Activated CD4-positive, alpha-beta memory T cell treated with anti-CD3 and anti-CD28 coated beads for 36 hours (primary cell): ENCODE measurements at places on chromosomes 1 and 21. TPM values are rescaled to one million over a fixed set of nuclear protein-coding genes. Genes with fewer than 3 reads are reported as not detected.

Gene CTSS
- 39.4 TPM for total RNA-seq

Gene LRRIQ3
- total RNA-seq, result 1.7 TPM

Gene SYT14
- not detected for total RNA-seq

Gene HCRTR1
- not detected for total RNA-seq

Gene ARHGAP30
- 171 TPM for total RNA-seq

Gene KCNJ15
- 0.15 TPM for total RNA-seq

Gene HTR1D
- total RNA-seq, result not detected

Gene HMGCS2
- not detected for total RNA-seq

Gene OR2T33
- not detected for total RNA-seq

Gene LCE1B
- not detected for total RNA-seq

Gene HTR6
- 0.19 TPM for total RNA-seq

Gene TRPM2
- total RNA-seq, result 1.6 TPM

Gene GBP7
- total RNA-seq, result not detected

GRCh38 chr1:9084906-9085305 lies 15.5 kb upstream of the SLC2A5 start:
- DNase-seq, result no peak

DNA sequence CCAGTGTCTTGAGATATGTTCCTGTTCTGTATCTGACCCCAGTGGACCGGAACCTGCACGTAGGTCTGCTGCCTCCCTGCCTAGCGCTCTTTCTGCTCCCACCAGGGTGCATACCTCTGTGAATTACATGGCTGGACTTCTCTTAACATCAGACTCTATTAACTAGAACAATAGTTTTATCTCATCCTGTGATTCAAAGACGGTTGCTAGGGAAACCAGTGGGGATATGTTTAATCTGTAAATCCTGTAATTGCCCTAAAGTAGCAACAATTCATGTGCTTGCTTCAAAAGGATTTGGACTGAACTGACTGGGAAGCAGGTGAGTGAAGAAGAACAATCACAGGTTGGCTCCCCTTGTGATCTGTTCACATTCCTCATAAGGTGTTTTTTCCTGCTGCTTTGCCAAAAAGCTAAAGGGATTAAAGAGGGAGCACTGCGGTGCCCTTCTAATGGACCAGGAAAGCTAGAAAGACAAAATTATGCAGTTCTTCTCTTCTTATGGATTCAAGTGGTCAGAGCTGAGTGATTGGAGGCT lies 52.7 kb upstream of the DIRAS3 start:
- no peak for DNase-seq

DNA sequence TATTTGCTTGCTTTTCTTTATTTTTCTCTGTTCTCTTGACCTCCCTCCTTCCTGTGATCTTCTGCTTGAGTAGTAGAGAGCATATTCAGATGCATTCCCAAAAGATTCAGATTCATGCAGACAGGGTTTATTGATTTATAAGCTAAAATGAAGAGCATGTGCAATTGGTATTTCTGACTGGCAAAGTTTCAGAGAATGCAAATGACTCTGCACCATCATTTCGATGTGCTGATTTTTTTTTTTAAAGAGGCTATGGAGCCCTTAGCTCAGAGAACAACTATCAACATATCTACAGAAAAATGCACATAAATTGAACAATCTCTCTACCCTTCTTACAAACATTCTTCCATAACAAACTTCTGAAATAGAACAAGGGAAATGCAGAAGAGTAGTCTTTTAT lies 312.0 kb downstream of the VAV3 start:
- no peak for DNase-seq

- DNase-seq, result no peak
Measured at GRCh38 chr1:202679406-202680177, 30.7 kb downstream of the SYT2 start.

DNA sequence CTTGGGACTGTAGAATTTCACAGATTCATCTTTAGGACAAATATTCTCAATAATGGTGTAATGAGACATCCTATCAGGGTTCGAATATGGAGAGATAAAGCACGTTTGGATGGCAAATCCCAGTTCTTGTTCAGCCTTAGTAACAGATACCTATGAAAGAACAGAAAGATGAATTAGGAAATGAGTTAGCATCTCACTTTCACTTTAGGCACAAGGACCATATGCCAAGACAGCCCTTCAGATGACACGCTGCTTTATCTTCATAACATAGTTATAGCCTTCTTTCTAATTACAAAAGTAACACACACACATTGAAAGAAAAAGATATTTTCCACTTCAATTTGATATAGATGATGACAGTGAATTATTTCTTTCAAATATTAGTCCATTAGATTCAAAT lies 173.6 kb downstream of the TGFBR3 start:
- no peak for DNase-seq

DNA sequence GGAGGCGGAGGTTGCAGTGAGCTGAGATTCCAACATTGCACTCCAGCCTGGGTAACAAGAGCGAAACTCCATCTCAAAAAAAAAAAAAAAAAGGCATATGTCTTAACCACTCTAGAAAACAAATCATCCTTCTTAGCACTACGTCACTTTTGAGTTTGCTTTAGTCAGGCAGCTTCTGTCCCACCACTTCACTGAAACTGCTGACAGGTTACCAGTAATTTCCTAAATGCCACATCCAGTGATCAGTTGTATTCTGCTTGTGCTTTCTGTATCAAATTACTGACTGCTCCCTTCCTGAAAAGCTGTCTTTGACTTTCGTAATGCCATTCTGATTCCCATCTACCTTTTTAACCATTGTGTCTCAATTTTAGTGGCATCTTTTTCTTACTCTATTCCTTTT lies 21.7 kb downstream of the RCOR3 start:
- peak; percentile 27 for DNase-seq

- no peak for DNase-seq
Measured at GRCh38 chr1:182835806-182836205, 3.3 kb upstream of the DHX9 start.

DNA sequence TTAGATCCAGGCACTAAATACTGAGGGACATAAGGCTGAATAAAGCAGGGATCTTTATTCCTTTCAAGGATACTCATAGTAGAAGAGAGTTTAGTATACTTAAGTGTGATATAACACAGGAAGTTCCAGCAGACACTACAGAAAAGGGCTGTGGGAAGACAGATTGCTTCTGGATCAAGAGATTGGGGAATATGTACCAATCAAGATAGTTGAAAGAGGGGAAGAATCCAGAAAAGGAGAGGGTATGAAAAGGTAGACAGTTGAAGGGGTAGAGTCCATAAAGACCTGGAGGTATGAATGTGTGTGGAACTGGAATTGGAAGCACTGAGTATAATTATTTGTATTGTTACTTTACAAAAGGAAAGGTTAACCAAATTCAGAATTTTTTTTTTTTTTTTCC lies 2.4 kb downstream of the RPS6KC1 start:
- no peak for DNase-seq

GRCh38 chr1:208562151-208562960 lies 318.2 kb upstream of the PLXNA2 start:
- DNase-seq, result no peak

- DNase-seq, result peak; percentile 78
Measured at GRCh38 chr1:23904748-23905357, 8.3 kb downstream of the CNR2 start.

- no peak for DNase-seq
Measured at GRCh38 chr1:235402457-235403200, 35.4 kb downstream of the TBCE start.

DNA sequence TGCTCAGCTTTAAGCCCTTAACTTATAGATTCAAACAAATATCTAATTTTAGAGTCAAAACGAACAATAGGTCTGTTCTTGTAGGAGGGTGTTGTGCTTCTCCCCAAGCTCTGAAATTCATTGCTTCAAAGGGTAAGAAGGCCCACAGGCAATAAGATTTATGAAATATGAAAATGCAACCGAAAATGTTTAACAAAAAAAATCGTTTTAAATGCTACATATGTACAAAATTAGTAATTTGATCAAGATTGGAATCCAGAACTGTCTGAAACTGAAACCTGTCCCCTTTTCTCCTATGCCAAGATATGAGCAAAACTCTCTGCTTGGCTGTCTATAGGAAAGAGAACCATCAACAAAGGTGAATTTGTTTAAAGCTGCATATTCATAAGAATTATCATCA lies 534.3 kb downstream of the PLPP3 start:
- DNase-seq, result no peak

GRCh38 chr1:153774780-153775457 lies at the start of gene SLC27A3:
Gene SLC27A3, plus strand, starts transcription at chr1:153775407. Its CDS starts 91 bp downstream, at chr1:153775498.
- DNase-seq, result no peak

GRCh38 chr1:11851180-11851579 lies 3.6 kb upstream of the NPPA start:
- DNase-seq, result no peak

- no peak for DNase-seq
Measured at GRCh38 chr21:37565530-37566223, 199.1 kb downstream of the DYRK1A start.

GRCh38 chr21:37435711-37436110 lies 69.1 kb downstream of the DYRK1A start:
- DNase-seq, result no peak

GRCh38 chr1:55702064-55702463 lies 486.9 kb upstream of the USP24 start:
- no peak for DNase-seq

- DNase-seq, result no peak
Measured at GRCh38 chr1:169576241-169576934, 9.9 kb downstream of the F5 start.

DNA sequence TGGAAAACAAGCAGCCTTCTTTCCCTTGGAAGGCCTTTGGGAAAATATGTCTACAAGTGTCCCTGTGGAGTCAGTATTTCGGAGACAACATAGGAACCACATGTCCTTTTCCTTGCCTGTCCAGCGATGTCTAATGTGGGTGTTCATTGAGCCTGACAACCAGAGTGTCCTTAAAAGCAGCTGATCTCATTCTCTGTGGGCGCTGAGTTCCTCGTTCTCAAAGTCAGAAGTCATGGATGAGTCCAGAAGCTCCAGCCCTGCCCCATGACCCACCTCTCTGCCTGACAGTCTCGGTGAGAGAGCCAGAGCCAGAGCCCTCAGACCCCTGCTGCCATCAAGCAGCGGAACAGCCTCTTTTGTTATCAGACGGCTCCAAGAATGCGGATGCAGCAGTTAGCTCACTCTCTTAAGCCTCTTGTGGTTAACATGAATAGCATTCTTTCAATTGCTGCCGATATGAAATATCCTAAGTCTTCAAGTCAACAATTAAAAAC lies 329.2 kb downstream of the TGFB2 start:
- no peak for DNase-seq

DNA sequence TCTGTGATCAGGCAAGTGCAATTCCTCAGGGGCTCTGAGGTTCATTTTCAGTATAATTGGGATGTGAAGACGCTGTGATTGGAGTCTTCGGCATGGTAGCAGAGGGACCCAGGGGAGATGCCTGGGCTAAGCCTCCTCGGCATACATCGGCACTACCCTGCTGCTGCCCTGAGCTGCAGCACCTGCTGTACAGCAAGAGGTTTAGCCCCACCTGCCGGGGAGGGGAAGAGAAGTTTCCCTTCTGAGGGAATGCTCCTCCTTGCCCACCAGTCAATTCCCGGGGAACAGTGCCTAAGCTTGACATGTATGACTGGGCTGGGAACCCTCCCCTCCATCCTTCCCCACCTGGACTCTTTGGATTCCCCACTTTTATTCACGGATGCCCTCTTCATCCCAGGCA lies 24.9 kb downstream of the CNIH3 start:
- DNase-seq, result peak; percentile 19

DNA sequence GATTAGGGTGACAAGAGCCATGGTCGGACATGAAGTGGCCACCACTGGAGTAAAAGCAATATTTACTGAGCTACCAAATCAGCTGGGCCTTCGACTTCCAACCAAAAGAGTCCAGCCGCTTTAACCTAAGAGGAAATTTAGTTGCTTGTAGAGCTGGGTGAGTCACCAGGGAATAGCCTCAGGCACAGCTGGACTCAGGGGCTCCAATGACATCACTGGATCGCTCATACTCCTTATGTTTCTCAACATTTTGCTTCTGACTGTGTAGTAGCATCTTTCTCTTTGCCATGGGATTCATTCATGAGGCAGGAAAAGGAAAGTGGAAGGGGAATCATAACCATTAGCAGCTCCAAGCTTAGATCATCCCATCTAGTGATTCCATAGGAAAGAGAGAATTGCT lies 664.4 kb downstream of the MATN1 start:
- no peak for DNase-seq

DNA sequence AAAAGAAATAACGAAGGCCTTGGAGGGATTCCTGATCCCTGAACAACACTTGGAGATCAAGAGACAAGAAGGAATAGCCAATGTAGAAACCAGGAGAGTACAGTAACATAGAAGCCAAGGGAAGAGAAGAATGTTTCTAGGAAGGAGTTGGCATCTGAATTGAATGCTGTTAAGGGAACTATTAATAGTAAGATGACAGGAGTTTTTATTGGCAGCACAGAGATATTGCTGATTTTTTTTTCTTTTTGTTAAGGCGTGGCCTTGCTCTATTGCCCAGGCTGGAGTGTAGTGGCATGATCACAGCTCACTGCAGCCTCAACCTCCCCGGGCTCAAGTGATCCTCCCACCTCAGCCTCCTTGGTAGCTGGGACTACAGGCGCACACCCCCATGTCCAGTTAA lies 9.6 kb upstream of the SFT2D2 start:
- no peak for DNase-seq

DNA sequence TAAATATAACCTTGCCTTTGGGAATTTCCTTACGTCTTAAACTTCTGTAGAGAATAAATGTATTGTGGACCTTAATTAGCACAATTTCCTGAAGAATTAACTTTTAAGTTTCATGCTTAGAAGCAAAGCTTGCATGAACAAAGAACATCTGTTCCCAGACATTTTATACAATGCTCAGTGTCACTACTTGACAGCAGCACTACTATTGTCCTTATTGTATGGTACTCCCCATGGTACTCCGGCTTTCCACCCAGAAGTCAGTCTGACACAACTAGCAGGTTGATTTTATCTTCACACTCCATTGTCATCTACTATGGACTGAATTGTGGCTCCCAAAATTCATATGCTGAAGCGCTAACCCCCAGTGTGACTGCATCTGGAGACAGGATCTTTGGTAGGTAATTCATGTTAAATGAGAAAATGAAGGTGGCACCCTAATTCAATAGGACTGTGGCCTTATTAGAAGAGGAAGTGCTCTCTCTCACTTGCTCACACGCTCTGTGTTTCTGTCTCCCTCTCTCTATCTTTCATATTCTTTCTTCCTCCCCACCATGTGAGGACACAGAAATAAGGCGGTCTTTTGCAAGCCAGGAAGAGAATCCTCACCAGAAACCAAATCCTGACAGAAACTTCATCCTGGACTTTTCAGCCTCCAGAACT lies 10.7 kb upstream of the OR2B11 start:
- DNase-seq, result no peak

- DNase-seq, result no peak
Measured at GRCh38 chr1:29585656-29586055, 349.3 kb downstream of the PTPRU start.

- DNase-seq, result no peak
Measured at GRCh38 chr1:52727114-52727586, 897 bp downstream of the ZYG11B start.

DNA sequence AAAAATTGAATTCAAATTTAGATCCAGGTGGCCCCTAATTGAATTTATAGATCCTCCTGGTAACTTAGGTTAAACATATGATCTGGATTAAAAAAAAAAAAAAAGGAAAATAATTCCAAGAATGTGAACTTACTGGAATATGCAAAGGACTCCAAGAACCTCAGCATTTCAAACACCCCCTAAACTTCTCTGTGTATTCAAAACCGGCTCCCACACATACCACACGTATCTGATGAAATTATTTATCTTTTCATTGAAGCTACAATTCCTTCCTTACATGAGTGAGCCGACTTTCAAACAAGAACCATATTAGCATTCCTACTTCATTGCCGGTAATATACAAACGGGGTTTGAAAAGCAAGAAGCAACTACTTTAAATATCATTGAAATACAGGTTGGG lies 61.4 kb upstream of the FMN2 start:
- DNase-seq, result no peak

- no peak for DNase-seq
Measured at GRCh38 chr1:205954819-205955404, 11.7 kb upstream of the SLC26A9 start.
